Stimulated activated CD4-positive, alpha-beta T cell treated with anti-CD3 and anti-CD28 coated beads, Interleukin-4, amount 100 ng/mL, for 4 hours (primary cell): ENCODE measurements at places on chromosomes 2 and 18.

DNA sequence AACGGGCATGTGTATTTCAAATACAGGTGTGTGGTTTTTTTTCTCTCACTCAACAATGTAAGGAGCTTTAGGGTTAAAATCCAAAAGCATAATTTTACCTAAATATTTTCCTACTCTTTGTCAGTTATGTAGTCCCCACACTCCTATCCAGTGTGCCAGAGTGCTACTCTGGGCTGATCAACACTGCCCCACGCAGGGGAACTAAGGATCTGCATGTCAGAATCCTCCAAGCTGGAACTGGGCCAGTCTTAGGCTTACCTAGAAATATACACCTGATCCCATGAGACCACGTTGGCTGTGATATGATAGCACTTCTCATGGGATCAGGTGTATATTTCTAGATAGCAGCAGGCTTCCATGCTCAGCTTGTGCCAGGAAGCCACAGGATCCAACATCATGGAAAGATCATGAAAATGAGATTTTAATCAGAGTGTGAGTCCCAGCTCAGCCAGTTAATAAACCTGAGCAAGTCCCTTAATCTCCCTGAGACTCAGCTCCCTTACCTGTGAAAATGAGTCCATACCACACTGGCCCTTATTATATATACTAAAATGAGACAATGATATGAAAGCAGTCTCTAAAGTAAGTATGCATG lies 29.7 kb downstream of the CCDC141 start:
- no peak for DNase-seq

- no peak for DNase-seq
Measured at GRCh38 chr2:235951493-235951892, 216.7 kb downstream of the GBX2 start.

DNA sequence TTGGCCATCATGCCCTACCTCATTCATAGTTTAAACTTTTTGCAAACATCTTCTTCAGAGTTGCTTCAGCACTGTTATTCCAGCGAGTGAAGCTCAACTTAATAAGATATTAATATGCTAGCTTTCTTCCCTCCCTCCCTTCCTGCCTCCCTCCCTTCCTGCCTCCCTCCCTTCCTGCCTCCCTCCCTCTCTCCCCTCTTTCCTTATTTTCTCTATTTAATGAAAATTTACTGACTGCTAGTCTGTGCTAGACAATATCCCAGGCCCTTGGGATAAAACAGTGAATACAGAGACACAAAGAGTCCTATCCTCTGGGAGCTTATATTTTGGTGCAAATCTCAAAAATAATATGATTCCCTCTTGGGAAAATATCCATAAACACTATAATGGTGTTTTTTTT lies 42.9 kb downstream of the DOCK10 start:
- no peak for DNase-seq

- no peak for DNase-seq
Measured at GRCh38 chr2:128601298-128602037, 282.8 kb upstream of the HS6ST1 start.

- no peak for DNase-seq
Measured at GRCh38 chr2:173346035-173346434, 8.6 kb upstream of the CDCA7 start.

- no peak for DNase-seq
Measured at GRCh38 chr2:39837856-39838453, 58.9 kb upstream of the THUMPD2 start.

DNA sequence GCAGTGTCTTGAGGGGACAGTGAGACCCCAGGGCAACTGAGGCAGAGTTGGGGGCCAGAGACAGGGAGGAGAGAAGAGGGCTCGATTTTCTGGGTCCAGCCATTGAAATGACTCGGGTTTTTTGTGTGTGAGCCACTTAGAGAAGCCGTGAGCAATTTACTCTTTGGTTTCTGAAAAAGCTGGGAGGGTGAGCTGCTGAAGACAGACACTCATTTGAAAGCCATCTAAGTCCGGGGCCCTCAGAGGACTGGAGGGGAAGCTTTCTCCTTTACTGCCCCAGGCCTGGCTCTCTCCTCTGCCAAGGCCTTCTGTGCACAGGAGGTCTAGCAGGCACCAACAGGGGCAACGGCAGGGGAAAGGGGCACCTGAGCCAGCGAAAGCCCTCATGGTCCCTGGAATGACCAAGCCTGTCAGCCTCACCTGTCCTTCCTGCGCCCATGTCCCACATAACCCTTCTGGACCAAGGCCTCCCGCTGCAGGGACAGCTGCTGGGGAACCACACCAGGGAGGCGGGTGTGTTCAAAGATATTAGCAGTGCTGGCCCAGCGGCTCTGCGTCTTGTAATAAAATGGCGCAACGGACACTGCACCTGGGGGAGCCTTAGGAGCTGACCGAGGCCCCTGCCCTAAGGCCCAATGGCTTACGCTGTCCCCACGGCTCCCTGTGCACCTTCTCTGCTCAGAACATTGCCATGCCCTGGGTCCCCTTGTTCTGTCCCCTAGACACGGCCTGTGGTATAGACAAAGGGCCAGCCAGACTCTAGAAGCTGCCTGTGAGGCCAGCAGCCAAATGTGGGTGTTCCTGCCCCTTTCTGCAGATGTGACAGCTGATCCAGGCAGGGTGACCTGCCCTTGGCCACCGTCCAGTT lies 45.8 kb downstream of the HS6ST1 start:
- no peak for DNase-seq

- DNase-seq = no peak
Measured at GRCh38 chr2:99468155-99468554, 21.7 kb downstream of the REV1 start.

GRCh38 chr2:74515271-74515980 lies 1.2 kb downstream of the TLX2 start:
- no peak for DNase-seq

DNA sequence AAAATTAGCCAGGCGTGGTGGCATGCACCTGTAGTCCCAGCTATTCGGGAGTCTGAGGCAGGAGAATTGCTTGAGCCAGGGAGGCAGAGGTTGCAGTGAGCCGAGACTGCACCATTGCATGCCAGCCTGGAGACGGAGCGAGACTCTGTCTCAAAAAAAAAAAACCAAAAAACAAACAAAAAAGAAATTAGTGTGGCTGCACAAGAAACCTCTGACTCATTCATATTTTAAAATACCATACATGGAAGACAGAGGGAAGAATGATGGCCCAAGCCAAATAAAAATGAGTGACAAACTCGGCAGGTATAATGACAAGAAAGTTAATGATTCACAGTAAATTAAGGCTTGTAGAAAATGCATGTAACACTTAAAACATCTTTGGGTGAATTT lies 875.8 kb downstream of the EPHA4 start:
- DNase-seq = no peak

GRCh38 chr2:175523001-175523400 lies 341.5 kb upstream of the ATP5MC3 start:
- no peak for DNase-seq

GRCh38 chr18:814300-815084 lies 2.5 kb upstream of the YES1 start:
- no peak for DNase-seq

DNA sequence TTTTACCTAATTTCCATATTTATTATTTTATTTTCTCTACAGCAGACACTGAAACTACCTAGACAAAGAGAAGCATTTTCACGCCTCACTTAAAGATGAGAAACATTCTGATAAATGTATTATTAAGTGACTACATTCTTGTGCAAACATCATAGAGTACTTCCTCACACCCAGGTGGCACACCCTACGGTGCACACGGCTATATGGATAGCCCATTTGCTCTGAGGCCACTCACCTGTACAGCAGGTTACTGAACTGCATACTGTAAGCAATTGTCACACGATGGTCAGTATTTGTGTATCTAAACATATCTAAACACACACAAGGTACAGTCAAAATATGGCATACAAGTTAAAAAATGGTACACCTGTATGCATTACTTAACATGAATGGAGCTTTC lies 481.4 kb downstream of the CMPK2 start:
- DNase-seq = no peak

DNA sequence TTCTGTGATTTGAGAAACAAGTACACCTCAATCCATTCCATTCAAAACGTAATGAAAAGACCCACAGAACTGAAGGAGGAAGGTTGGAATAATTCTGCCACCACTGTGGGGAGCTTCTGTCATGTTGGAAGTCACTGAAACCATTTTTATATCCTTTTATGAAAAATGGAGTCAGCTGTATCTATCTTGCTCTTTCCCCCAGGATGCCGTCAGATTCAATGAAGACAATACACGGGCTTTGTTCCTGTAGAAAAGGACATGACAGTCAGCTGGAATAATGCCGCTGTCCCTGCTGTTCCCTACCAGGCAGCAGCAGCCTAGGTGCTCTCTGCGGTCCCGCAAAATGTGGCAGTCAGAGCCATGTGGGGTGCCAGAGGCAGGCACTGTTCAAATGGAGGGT lies 52.5 kb upstream of the APCDD1 start:
- no peak for DNase-seq

- DNase-seq = no peak
Measured at GRCh38 chr2:115572746-115573145, 1130.3 kb downstream of the DPP10 start.

DNA sequence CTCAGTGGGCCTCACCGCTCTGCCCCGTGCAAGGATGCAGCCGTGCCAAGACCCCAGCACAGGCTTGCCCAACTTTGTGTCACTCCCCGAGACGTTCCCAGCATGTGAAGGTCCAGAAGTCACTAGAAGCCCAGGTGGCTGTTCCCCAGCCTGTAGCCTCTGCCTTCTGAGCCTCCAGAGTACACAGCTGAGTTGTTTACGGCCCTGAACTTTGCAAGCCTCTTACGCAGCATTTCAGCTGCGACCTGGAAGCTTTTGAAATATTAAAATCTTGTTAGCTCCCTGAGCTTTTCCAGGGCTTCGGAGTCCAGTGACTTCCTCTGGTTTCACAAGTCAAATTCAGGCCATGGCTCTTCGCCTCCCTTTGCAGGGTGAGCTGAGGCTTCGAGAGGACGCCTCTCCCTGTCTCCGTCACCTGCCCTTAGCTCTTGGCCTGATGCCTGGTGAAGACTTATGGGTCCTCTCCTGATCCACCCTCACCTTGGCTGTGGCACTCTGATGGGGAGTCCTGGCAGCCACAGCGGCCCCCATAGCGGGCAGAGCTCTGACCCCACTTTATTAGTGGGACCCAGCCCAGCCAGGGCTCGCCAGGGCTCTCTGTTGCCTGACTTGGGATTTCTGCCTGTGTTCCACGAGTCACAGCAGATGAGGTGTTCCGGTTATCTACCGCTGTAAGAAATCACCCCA lies 76.5 kb upstream of the HPCAL1 start:
- no peak for DNase-seq

DNA sequence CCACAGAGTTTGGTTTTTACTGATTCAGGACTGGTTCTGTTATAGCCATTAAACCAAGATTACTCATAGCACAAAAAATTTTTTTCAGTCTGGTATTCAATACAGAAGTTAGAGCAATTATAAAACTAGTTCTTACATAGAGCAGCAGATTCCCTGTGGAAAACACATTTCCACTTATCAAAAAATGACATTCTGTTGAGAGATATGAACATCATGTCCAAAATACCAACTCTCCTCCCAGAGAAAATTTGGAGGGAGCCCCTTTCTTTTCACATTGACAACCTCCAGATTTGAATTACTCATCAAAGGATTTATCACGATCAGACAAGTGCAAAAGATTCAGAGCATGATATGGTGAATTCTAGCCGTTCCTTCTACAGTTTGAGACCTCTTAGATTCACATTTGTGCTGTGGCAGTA lies 126.8 kb upstream of the SERPINE2 start:
- no peak for DNase-seq

DNA sequence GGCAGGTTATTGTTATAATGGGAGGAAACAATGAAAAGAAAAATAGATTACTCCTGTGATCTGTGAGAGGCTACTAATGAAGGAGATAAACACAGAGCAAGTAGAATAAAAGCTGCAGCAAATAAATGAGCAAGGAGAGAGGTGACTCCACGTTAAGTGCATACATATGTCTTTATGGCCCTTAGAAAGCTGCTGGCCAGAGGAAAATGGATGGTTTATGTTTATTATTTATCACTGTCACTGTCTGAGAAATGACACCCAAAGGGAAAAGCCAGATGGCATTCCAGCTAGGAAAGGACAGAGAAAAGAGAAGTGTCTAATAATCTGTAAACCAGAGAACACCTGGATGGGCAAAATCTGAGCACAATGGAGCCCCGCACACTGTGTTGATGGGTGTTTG lies 122.9 kb upstream of the DDX18 start:
- DNase-seq = no peak

GRCh38 chr18:59516356-59517155 lies 157.5 kb upstream of the LMAN1 start:
- no peak for DNase-seq

GRCh38 chr2:187054501-187055319 lies 205.7 kb upstream of the ZSWIM2 start:
- no peak for DNase-seq

DNA sequence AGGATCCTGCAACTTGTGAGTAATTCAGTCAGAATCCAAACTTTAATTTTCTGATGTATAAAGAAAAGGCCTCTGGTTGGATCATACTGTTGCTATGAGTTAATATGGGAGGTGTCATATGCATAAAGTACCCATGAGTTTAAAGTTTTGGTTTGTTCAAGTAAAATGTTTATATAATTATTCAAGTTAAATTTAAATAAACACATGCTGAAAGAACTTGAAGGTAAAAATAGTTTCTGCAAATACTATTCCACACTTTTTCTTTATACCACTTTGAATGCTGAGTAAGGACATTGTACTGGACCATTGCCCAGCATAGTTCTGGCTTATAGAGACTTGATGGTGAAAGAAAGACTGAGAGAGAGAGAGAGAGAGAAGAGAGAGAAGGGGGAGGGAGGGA lies 30.7 kb downstream of the PKP4 start:
- DNase-seq = no peak

DNA sequence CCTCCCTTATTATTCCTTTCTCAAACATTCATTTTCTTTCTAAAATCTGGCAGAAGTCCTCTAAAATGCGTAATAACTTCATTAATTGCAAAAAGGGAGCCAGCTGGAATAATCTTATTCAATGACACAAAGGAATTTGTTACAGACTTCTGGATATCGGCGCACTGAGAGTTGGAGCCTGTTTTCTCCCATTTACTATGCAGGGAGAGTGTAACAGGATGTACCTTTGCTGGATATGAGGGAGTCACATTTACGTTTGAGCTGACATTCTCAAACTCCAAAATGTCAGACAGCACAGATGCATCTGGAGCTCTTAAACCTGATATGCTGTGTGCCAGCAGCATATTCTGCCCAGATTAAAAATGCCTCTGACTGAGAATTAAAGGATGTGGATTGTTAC lies 275.3 kb downstream of the TMX3 start:
- no peak for DNase-seq

- no peak for DNase-seq
Measured at GRCh38 chr2:168186452-168186851, 60.9 kb downstream of the STK39 start.

- DNase-seq = no peak
Measured at GRCh38 chr2:101146535-101146934, 4.6 kb downstream of the TBC1D8 start.

- DNase-seq = no peak
Measured at GRCh38 chr2:166343467-166343866, 32.3 kb downstream of the SCN9A start.

DNA sequence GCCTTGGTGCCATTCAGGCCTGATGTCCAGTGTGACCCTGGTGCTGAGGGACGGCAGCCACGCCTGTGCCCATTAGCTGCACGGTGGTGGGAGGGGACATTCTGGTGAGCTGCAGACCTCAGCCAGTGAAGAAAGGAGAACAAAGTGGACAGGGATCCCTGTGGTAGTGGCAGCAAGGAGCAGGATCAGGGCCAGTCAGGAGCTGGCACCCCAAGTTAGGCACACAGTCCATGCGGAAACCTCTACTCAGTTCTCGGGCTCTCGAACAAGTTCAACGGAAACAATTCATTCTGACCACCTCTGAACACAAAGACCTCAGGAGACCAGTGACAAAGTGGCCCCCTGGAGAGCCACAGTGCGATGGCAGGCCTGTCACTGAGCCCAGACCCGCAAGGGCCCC lies 30.1 kb downstream of the COA5 start:
- no peak for DNase-seq
